ENCODE measurements at places on chromosomes 11 and 22. TPM values are rescaled to one million over a fixed set of nuclear protein-coding genes. Genes with fewer than 3 reads are reported as not detected.
A peak's percentile ranks its signal among the peaks of the same experiment; 100 is the strongest.

DNA sequence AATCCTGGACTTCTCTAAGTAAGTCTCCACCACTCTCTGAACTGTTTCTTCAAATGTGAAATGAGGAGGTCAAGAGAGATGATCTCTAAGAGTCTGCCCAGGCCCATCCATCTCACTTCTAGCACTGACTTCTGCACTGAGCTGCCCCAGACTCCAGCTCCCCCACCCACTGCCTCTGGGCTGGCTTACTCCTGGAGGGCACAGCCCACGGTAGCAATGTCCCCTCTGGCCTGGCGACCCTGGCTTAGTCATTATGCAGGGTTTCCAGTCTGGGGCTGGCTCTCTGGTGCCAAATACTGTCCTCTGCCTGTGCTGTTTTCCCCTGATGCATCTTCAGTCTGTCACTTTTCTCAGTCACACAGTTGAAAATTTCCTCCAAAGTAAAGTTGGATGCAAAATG, 60.9 kb downstream of the PKNOX2 start:
- DNase-seq = no peak

RIMBP3B gene
- 0.06 TPM for polyA plus RNA-seq

GRCh38 chr11:128841461-128842072, 25.5 kb downstream of the KCNJ1 start:
- no peak for DNase-seq

- no peak for DNase-seq
Measured at GRCh38 chr11:9362393-9362863, 22.0 kb upstream of the IPO7 start.

LRRC56 gene
- 2.4 TPM for polyA plus RNA-seq

MRPL11 gene
- polyA plus RNA-seq = 69.5 TPM

GRCh38 chr11:38867338-38867737, 2269.3 kb upstream of the RAG2 start:
- no peak for DNase-seq

DNA sequence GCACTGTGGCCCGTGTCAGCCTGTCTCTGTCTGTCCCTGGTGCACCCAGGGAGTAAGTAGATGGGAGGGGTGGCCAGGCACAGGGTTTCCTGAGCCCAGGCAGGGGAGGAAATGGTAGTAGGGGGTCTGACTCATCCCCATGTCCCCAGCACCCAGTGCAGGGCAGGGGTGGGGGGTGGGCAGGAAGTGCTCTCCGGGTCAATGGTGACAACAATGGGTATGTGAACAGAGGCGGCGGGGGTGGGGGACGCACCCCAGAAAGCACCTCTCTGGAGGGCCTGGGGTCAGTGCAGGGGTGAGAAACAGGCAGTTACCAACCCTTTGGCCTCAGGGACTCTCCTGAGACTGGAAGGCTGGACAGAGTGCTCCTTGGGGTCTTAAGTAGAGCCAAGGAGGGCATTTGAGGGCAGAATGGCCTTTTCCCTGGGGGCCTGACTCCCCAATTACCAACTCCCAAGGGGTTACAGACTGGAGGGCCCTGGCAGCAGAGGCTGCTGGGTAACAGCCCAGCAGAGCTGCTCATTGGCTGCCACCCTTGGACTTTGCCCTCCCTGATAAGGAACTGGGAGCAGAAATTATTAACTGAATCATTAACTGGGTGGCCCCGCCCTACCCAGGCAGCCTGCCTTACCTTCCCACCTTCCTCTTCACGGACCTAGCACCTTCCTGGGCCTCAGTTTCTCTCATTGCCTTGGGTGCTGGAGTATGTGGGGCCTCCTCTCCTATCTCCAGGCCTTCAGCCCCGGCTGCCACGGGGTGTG, 4.2 kb downstream of the MYRF start:
- peak; percentile 98 for DNase-seq

DNA sequence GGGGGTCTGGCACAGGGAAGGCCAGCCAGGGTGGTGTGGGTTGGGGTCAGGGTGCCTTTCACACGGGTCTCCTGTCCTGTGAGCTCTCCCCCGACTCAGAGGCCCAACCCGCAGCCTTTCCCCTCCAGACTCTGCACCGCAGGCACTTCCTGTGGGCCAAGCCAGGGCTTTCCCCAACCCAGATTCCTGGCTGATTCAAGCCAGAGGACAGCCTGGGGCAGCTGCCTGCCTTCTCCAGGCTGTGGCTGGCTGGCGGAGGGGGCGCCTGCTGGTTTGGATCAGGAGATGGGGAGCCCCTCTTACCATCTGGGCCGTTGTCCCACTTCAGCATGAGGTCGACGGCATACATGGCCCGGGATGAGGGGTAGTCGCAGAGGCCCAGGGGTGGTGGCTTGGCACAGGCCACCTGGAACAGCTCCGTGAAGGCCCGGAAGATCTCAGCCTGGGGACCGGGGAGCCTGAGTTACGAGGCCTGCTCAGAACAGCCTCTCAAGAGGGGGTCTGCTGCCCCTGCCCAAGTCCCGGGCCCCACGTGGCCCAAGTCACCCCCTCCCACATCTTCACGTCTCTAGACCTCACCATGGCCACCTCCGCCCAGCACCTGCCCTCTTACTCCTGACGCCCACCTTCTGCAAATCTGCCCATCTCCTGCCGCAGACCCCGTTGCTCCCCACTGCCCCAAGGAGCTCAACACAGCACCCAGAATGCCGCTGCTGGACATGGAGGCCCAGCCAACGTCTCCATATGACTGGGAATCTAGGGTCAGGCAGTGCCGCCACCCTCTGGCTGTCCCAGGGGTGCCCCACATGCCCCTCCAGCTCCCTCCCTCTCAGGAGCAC, 17.3 kb downstream of the TSPO start:
- DNase-seq = no peak

B3GAT1 gene
- polyA plus RNA-seq = 2.0 TPM

TSSK2 gene
- not detected for polyA plus RNA-seq

- DNase-seq = no peak
Measured at GRCh38 chr11:11312738-11313137, 40.3 kb downstream of the CSNK2A3 start.

DNA sequence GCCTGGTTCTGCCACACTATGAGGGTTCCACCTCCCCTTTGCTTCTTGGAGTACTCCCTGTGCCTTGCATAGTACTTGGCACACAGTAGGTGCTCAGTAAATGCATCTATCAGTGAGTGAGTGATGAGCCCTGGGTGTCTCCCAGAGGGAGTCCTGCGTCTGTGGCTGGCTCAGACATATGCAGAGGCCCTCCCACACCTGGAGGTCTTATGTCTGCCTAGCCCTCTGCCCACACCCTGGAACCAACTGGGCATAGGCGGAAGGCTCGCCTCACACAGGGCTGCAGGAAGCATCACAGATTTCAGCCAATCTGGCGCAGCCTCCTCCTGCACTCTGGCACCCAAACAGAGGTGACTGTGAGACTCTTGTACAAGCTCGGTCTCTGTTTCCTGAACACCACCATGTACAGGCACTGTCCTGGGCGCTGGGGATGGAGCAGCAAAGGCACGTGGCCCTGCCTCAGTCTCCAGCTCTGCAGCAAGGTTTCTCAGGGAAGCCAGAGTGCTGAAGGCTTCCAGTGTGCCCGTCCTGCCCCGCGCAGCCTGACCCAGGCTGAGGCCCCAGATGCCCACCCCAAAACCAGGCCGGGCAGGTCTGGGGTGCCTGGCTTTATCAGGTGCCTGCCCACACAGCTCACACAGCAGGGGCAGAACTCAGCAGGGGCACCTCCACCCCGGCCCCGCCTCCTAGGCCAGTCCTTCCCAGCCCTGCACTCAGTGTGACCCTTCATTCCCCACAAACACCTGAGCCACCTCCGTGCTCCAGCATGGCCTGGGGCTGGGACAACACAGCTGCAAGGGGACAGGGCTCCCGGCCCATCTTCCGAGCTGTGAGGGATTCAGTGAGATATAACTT, 26.7 kb downstream of the FLRT1 start:
- no peak for DNase-seq

GRCh38 chr11:17828311-17828751, 93.8 kb downstream of the KCNC1 start:
- DNase-seq = peak; percentile 52

- no peak for DNase-seq
Measured at GRCh38 chr22:48741540-48741939, 1086.1 kb downstream of the BRD1 start.

ATM gene
- 34.7 TPM for polyA plus RNA-seq

Data from large intestine (tissue), 12 donors.